ENCODE measurements at places on chromosomes 5 and 9. TPM values are rescaled to one million over a fixed set of nuclear protein-coding genes. Genes with fewer than 3 reads are reported as not detected.

GRCh38 chr9:20988061-20988460 is 43.4 kb downstream of the HACD4 start:
- H3K27me3 ChIP-seq, result no peaks in the 10 kb centered on the region
- no peaks in the 10 kb centered on the region for H3K36me3 ChIP-seq
- no peak overlapping the region for H3K27ac ChIP-seq
- H3K4me3 ChIP-seq, result no peak overlapping the region

DNA sequence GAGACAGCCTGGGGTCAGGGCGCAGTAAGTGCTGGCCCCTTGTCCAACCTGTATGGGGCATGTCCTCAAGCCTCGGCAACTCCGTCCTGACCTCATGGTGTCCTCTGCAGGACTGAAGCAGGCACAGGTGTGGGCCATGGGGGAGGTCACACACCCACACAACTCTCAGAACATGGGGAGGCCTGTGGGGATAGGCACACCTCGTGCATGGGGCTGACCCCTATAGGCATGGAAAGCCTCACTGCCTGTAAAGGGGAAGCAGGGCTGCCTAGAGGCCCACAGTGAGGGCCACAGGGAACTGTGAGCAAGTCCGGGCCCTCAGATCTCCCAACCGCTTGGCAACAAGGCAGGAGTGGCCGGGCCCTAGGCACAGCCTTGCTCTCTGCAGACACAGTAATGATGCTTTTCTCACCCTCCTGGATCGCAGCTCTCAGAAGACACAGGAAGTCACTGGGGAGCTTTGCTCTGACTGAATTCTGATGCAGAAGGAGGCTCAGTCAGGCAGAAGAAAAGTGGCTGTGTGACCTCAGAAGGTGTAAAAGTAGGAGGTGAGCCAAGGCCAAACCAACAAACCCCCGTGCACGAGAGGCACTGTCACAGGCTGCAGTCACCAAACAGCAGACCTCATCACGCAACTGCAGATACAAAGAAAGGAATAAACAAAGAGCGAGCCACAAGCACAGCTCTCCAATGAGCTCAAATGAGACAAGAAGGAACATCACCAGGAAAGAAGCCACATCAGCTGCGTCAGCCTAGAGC is 5.4 kb downstream of the IPPK start:
- H3K4me1 ChIP-seq, result peaks cover 5% of the 10 kb centered on the region
- no peak overlapping the region for H3K27ac ChIP-seq
- no peak overlapping the region for H3K4me3 ChIP-seq
- no peaks in the 10 kb centered on the region for H3K27me3 ChIP-seq
- no peaks in the 10 kb centered on the region for H3K36me3 ChIP-seq

- no peaks in the 10 kb centered on the region for H3K4me1 ChIP-seq
- no peak for DNase-seq
- H3K27me3 ChIP-seq, result no peaks in the 10 kb centered on the region
Measured at GRCh38 chr5:102582696-102583095, 83.9 kb upstream of the SLCO6A1 start.

ACTBL2 gene
- total RNA-seq, result not detected

GRCh38 chr5:61277781-61278180 is 54.3 kb upstream of the ZSWIM6 start:
- no peak for DNase-seq
- H3K4me1 ChIP-seq, result peaks cover 30% of the 10 kb centered on the region
- no peak overlapping the region for H3K4me3 ChIP-seq
- H3K27ac ChIP-seq, result no peak overlapping the region
